Ovary (tissue), 10 donors: ENCODE measurements at places on chromosomes 3 and 15. TPM values are rescaled to one million over a fixed set of nuclear protein-coding genes. Genes with fewer than 3 reads are reported as not detected.

The SLCO2A1 gene
- 3.7 TPM for total RNA-seq

The CNTN4 gene
- 3.0 TPM for total RNA-seq

The ERC2 gene
- total RNA-seq = 6.7 TPM

The ZNF80 gene
- not detected for total RNA-seq

The PLOD2 gene
- 48.6 TPM for total RNA-seq

The SQOR gene
- total RNA-seq = 13.6 TPM

The CASR gene
- 0.36 TPM for total RNA-seq

The ITIH4 gene
- 2.2 TPM for total RNA-seq

The MFGE8 gene
- 383 TPM for total RNA-seq

The POPDC2 gene
- total RNA-seq = 2.7 TPM

The KLHL25 gene
- total RNA-seq = 9.6 TPM

The ZNF654 gene
- 11.3 TPM for total RNA-seq

The HDC gene
- total RNA-seq = 0.13 TPM

The EPHB1 gene
- 1.6 TPM for total RNA-seq

The CFAP91 gene
- 10.4 TPM for total RNA-seq

The GP9 gene
- total RNA-seq = not detected

The BOC gene
- 33.2 TPM for total RNA-seq

The UBAP1L gene
- total RNA-seq = 8.7 TPM

The CCDC54 gene
- total RNA-seq = not detected

DNA sequence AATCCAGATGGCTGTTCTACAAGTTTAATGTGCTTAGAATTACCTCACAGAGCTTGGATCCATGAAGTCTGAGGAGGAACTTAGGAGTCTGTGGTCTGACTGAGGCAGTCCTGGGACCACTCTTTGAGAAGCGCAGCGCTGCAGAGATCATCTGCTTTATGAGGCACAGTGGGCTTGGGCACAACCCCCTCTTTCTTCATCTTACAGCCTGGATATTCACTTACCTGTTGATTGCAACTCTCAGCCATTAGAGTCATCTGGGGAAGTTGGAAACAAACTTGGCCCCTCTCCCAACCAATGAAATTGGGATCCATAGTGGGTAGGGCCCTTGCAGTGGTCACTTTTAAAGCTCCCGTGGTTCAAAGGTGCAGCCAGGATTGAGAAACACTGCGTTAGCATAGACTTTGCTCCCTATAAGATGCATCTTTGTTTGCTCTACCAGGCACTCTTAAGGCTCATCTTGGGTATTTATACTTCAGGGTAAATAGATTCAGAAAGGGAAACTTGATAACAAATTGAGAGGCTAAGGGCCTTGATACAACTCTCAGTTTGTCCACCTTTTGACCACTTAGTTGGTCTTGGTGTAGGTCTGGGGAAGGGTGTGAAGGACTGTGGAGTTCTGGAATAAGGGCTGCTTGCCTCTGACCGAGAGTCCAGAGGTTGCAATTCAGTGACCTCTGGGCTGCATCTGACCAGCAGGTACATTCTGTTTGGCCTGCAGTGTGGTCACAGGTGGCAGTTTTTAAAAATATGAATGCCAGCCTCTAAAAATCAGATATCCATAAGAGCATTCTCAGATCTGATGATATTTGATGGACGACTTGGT, 22.8 kb downstream of the FEM1B start:
- no peaks in the 10 kb centered on the region for H3K36me3 ChIP-seq
- no peaks in the 10 kb centered on the region for H3K4me1 ChIP-seq
- no peak overlapping the region for H3K27ac ChIP-seq
- DNase-seq = peak; percentile 10

GRCh38 chr15:45773149-45773548, 138.3 kb downstream of the SQOR start:
- no peaks in the 10 kb centered on the region for H3K4me1 ChIP-seq
- no peak overlapping the region for H3K4me3 ChIP-seq
- no peaks in the 10 kb centered on the region for H3K36me3 ChIP-seq
- DNase-seq = no peak
- no peaks in the 10 kb centered on the region for H3K27me3 ChIP-seq
- no peak overlapping the region for H3K27ac ChIP-seq

DNA sequence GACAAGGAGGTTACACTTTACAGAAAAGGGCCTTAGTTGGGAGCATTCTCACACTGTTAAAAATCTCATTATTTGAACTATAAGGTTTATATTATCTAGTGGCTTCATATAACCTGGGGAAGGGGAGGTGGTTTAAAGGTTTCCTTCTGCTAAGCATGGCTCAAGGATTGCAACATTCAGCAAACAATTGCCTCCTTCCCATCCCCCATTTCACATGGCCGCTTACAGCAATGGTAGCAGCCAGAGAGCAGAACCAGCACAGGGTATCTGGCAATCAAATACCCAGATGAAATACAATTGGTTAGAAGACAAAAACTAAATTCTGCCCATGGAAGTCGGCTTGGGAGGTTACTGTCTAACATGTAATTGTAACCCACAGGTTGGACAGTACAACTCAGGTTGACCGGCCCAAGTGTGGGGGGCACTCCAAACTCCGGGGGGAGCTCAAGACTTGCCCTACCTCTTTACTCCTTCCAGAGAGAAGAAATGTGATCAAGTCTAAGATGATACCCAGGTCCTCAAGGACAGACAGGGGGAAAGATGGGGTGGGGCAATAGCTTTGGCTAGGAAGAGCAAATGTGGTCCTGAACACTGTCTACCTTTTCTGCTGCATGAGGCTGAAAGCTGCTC, 15.5 kb downstream of the ETV5 start:
- H3K27me3 ChIP-seq = no peaks in the 10 kb centered on the region
- no peaks in the 10 kb centered on the region for H3K4me1 ChIP-seq
- H3K27ac ChIP-seq = no peak overlapping the region

DNA sequence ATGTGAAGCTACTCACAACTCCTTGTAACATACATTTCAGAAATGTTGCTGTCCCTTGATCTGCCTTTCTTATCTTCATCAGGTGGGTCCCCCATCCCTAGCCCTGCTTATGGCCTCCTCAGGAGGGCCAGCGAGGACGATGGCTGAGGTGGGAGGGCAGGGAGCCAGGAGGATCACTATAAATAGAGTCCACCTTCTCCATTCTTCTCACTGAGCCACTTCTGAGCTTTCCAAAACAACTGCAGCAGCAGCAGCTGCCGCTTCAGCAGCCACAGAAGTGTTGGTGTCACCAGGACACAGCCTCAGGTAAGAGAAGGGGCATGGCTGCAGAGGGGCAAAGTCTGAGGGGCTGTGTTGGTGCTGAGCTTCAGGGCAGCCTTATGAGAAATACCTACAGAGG, 53.5 kb downstream of the ANAPC13 start:
- H3K27me3 ChIP-seq = no peaks in the 10 kb centered on the region
- H3K4me3 ChIP-seq = no peak overlapping the region
- no peaks in the 10 kb centered on the region for H3K4me1 ChIP-seq
- H3K36me3 ChIP-seq = no peaks in the 10 kb centered on the region

DNA sequence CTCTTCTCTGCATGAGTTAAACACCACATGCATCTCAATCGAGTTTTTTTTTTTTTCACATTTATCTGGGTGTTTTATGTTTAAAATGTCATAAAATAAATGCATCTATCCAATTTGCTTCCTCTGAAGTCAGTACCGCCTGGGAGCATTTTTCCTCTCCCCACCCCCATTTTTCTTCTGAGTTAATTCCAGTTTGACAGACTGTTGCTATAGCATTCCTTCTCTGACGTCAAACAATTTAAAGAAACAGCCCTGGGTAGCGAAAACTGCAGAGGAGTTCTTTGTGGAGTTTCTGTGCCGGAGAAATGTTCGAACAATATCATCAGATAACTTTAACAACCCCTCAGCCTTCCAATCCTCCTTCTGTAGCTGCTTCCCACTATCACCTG, 900 bp upstream of the GNB4 start:
- DNase-seq = no peak
- H3K4me1 ChIP-seq = peaks cover 3% of the 10 kb centered on the region
- no peak overlapping the region for H3K27ac ChIP-seq
- H3K27me3 ChIP-seq = no peaks in the 10 kb centered on the region
- H3K4me3 ChIP-seq = peak overlapping the region; percentile 58
- H3K36me3 ChIP-seq = no peaks in the 10 kb centered on the region

GRCh38 chr3:47565734-47566550, 12.7 kb downstream of the CSPG5 start:
- DNase-seq = no peak
- H3K27me3 ChIP-seq = no peaks in the 10 kb centered on the region
- H3K27ac ChIP-seq = no peak overlapping the region
- no peaks in the 10 kb centered on the region for H3K4me1 ChIP-seq
- no peaks in the 10 kb centered on the region for H3K36me3 ChIP-seq

- no peaks in the 10 kb centered on the region for H3K36me3 ChIP-seq
- no peaks in the 10 kb centered on the region for H3K27me3 ChIP-seq
- no peak overlapping the region for H3K27ac ChIP-seq
- DNase-seq = no peak
- no peaks in the 10 kb centered on the region for H3K4me1 ChIP-seq
Observed at GRCh38 chr3:97952872-97953271, 19.4 kb downstream of the RIOX2 start.

GRCh38 chr3:111714305-111714704, 119.2 kb upstream of the ZBED2 start:
- no peak for DNase-seq
- H3K36me3 ChIP-seq = no peaks in the 10 kb centered on the region
- no peak overlapping the region for H3K27ac ChIP-seq
- H3K4me1 ChIP-seq = no peaks in the 10 kb centered on the region
- H3K27me3 ChIP-seq = no peaks in the 10 kb centered on the region

DNA sequence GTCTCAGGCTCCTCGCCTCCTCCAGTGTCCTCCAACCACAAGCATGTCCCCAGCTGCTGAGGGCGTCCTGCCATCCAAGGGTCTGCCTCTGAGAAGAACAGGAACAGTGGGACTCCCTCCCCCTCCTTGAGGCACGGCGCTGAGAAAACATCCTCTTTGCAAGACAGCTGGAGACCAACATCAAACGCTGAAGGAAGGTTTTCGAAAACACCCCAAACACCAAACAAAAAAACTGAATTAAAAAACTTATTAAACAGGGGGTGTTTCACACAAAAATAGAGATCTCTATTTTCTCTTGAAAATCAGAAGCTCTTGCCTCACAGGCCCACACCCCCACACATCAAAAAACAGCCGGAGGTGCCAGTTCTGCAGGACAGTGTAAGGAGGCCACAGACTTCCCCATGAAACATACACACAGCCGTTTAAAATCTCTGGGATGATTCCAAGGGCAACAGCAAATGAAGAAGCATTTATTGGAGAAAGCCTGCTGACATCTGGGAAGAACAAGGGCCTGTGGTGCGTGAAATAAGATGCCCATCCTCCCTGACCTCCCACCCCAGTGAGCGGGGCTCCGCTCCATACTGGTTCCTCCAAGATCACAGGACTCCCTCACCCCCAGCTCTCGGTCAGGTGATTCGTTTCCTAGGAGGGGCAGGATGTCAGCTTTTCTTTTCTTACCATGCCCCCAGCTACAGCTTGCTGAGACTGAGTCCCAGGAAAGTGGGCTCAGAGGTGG, 71.3 kb downstream of the NUP210 start:
- no peak overlapping the region for H3K4me3 ChIP-seq
- H3K27me3 ChIP-seq = no peaks in the 10 kb centered on the region
- H3K27ac ChIP-seq = no peak overlapping the region
- DNase-seq = no peak
- H3K36me3 ChIP-seq = no peaks in the 10 kb centered on the region

- H3K4me1 ChIP-seq = peaks cover 4% of the 10 kb centered on the region
- no peak for DNase-seq
- no peaks in the 10 kb centered on the region for H3K27me3 ChIP-seq
Observed at GRCh38 chr3:46383211-46383950, 12.6 kb downstream of the CCR5 start.

DNA sequence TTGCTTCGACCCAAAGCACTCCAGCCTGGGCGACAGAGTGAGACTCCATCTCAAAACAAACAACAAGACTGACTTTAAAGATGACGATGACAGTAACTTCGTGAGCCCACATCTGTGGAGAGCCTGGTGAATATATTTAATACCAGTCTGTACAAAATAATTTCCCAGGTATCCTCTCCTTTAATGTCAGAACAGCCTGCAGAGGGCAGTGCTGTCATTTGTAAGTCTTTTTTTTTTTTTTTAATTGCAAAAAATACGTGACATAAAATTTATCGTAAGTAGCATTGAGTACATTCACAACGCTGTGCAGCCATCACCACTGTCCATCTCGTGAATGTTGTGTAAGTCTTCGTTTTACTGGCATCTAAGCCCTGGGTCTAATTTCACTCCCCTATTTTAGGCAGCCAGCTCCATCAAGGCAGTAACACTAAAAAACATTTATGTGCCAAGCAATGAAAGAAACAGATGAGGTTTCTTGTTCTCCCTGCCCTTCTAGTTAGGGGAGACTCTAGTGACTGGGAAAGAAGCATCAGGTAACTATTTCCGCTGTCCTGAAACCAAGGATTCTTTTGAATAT, 1.4 kb downstream of the HTD2 start:
- DNase-seq = peak; percentile 42
- H3K4me1 ChIP-seq = peaks cover 10% of the 10 kb centered on the region
- H3K36me3 ChIP-seq = no peaks in the 10 kb centered on the region
- peak overlapping the region; percentile 77 for H3K4me3 ChIP-seq
- H3K27ac ChIP-seq = peak overlapping the region; percentile 99

GRCh38 chr3:117118604-117119003, 409.0 kb downstream of the TUSC7 start:
- H3K4me1 ChIP-seq = no peaks in the 10 kb centered on the region
- no peak overlapping the region for H3K27ac ChIP-seq
- no peak for DNase-seq
- H3K4me3 ChIP-seq = no peak overlapping the region
- no peaks in the 10 kb centered on the region for H3K27me3 ChIP-seq

GRCh38 chr15:75161917-75162414, 39.7 kb upstream of the C15orf39 start:
- no peak overlapping the region for H3K27ac ChIP-seq
- no peaks in the 10 kb centered on the region for H3K27me3 ChIP-seq
- no peak overlapping the region for H3K4me3 ChIP-seq
- H3K36me3 ChIP-seq = no peaks in the 10 kb centered on the region

DNA sequence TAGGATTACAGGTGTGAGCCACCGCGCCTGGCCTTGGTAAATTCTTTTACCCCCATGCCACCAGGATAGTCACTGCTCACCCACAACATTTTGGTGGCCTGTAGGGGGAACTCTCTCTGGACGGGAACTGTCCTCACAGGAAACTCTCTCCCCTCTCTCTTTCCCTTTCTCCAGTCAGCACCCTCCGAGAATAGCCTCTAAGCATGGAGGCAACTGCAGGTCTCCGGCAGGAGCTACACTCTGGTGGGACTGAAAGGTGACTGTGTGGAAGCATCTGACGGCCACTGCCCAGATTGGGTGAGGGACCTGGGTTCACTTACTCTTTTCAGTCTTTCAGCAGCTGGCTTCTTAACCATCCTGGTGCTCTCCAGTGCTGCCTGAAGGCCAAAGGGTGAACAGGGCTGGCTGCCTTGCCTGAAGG, 21.3 kb downstream of the TRANK1 start:
- no peaks in the 10 kb centered on the region for H3K27me3 ChIP-seq
- no peaks in the 10 kb centered on the region for H3K36me3 ChIP-seq

- no peak overlapping the region for H3K4me3 ChIP-seq
- no peaks in the 10 kb centered on the region for H3K27me3 ChIP-seq
- H3K4me1 ChIP-seq = no peaks in the 10 kb centered on the region
Observed at GRCh38 chr3:127206611-127207516, 13.9 kb downstream of the PRR23E start.
